CD14-positive monocyte (primary cell): ENCODE measurements at places on chromosomes 1 and 21.

GRCh38 chr1:229326601-229327000, 16.2 kb downstream of the CCSAP start:
- no peak for DNase-seq

DNA sequence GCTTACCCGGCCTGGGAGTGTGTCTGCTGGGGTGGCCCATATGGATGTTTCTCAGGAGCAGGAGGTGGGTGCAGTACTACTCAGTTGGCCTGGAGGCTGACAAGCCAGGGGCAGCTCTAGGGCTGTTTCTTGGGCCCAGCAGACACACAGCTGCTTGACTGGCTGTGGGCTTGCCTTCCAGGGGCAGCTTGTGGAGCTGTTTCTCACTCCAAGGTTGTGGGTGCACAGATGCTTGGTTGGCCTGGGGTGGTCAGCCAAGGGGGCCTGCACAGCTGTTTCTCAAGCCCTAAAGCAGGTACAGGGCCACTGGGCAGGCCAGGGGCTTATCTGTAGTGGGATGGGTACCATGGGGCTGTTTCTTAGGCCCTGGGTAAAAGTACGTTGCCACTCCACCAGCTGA, 1078.1 kb upstream of the ADGRL2 start:
- DNase-seq = no peak

DNA sequence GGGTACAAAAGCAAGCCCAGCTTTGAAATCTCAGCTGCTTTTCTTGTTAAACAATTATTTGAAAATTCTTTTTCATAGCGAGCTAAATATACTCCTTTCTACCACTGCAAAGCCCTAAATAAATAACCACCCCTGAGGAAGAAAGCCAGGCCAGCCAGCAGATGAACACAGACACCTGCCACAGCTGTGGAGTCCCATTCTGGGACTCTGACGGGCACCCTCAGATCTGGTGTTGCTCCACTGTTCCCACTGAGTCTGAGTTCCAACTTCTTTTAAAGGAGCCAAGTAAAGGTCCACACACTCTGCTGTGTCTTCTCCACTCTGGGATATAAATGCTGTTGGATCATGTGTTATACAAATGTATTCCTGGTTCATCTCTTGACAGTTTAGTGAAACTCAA, 77.6 kb upstream of the COA6 start:
- no peak for DNase-seq

DNA sequence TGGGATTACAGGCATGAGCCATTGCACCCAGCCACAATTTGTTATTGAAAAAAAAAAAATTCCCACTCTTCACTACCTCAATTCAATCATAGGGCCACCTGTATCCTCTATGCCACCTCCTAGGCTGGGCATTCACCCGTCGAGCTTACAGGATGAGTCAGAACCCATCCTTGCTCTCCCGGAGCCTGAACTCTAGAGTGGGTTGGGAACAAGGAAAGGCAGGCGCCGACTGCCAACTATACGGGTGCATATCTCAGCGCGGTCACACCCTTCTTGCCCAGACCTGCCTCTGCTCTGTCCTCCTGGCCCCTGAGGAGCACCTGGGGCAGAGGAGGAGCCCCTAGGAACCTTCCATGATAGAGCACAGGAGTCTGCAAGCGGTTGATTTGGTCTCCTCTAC, 21.4 kb upstream of the LBR start:
- no peak for DNase-seq

GRCh38 chr1:27391511-27392095, 819 bp upstream of the GPR3 start:
- DNase-seq = peak; percentile 60

DNA sequence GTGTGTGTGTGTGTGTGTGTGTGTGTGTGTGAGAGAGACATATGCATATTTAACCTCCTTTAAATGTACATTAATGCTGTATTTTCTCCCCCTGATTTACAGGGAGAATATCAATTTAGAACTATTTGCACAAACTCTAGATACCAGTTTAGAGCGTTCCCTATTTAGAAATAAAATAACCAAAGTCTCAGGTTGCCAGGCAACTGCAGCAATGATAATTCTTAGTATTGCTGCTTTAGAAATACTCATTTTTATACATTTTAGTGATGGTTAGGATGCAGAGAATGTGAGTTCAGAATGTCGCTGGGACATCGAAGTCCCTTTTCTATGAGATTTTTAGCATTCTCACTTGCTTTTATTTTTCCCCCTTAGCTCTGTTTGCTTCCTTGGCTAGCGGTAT, 497.3 kb downstream of the KIF26B start:
- no peak for DNase-seq

DNA sequence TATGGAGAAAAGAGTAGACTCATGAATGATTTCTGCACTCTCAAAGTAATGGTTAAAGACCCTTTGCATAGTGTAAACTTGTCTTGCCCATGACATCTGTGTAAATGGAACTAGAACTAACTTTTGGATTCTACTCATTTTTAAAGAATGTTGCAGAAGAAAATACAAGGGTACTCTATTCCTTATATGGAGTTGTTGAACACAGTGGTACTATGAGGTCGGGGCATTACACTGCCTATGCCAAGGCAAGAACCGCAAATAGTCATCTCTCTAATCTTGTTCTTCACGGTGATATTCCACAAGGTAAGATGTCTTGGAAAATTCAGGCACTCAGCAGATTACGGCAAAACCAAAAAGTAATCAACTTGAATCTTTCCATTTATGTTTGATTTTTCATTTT, 19.8 kb downstream of the CCT8 start:
- DNase-seq = no peak

DNA sequence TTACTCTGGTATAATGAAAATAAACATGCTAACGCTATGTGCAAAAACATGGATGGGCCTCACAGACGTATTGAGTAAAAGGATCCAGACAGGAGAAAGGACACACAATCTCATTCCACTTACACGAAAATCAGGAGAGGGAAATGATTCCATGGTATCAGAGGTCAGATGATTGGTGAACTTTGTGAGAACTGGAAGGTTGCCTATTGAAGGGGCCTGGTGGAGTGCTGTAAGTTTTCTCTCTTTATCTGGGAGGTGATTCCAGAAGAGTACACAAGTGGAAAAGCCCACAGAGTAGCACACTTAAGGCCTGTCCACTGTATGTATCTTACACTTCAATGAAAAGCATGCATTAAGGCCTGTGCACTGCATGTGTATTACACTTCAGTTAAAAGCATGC, 9.6 kb downstream of the GSTM2 start:
- DNase-seq = no peak
